ENCODE measurements at places on chromosomes 12 and 14.

DNA sequence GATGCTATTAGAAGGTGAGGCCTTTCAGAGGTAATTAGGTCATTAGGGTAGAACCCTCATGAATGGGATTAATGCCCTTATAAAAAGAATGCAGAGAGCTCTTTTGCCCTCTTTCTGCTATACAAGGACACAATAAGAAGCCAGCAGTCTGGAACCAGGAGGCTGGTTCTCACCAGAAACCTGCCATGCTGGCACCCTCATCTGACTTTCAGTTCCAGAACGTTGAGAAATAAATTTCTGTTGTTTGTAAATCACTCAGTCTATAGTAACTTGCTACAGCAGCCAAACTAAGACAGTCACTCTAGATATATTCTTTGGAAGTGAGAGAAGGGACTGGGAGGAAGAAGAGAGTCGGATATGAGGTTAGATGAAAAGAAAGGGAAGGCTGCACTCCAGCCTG is 125.0 kb upstream of the MYF6 start:
- no peak for DNase-seq

DNA sequence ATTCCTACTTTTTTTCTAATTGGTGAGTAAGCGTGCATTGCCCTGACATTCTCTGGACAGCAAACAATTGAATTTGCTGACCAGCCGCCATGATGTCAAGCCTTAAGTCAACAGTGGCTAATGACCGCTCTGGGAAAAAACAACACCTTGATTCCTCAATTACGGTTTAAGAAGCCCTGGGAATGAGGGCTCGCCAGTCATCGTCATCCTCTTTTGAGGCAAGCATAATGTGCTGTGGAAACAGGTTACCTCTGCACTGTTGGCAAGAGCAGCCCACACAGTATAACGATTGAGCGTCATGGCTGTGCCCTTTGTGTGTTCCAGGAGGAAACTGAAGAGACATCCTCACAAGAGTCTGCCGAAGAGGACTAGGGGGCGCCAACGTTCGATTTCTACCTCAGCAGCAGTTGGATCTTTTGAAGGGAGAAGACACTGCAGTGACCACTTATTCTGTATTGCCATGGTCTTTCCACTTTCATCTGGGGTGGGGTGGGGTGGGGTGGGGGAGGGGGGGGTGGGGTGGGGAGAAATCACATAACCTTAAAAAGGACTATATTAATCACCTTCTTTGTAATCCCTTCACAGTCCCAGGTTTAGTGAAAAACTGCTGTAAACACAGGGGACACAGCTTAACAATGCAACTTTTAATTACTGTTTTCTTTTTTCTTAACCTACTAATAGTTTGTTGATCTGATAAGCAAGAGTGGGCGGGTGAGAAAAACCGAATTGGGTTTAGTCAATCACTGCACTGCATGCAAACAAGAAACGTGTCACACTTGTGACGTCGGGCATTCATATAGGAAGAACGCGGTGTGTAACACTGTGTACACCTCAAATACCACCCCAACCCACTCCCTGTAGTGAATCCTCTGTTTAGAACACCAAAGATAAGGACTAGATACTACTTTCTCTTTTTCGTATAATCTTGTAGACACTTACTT is 138.9 kb downstream of the HMGA2 start:
- DNase-seq, result no peak

DNA sequence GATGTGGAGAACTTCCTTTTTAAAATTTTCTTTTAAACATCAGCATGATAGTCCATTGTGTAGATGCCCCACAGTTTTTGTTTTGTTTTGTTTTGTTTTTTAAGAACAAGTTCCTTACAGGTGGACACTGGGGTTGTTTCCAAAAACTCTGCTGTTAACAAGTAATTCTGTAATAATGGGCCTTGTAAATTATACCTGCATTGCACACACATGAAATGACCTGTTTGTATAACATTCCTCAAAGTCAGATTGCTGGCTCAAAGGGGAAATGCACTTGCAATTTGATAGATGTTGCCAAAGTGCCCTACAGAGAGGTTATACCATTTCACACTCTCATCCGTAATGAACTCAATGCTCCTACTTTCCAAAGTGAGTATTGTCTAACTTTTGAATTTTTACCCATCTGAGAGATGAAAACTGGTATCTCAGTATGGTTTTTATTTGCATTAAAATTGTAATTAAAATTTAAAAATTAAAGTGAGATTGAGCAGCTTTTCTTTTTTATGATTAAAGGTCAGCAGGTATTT is 89.2 kb downstream of the SPPL3 start:
- no peak for DNase-seq

DNA sequence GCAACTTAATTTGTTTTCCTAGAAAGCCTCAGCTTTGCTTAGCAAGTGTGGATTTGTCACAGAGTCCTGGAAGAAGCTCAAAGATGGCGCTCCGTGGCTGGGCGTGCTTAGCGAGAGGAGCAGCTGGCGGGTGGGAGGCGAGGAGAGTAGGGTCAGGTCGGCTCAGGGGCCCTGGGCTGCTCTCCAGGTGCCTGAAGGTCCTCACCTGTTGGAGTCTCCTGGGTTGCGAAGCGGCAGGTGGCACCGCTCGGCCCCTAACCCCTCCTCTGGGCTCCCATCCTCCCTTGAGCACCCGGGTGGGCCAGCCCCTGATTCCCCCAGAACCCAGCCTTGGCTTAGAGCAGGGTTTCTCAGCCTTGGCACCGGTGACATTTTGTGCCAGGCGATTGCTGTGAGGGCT is 25.1 kb downstream of the LRTM2 start:
- no peak for DNase-seq

- DNase-seq, result no peak
Observed at GRCh38 chr14:74249433-74250375, 10.5 kb downstream of the VSX2 start.

Measured in AML-193 (cell line).